ENCODE measurements at places on chromosomes 2 and 18. TPM values are rescaled to one million over a fixed set of nuclear protein-coding genes. Genes with fewer than 3 reads are reported as not detected.

- no peak for DNase-seq
These were observed 2.1 kb downstream of the EML6 start for GRCh38 chr2:54725343-54726099.

The ERFE gene
- total RNA-seq, result 6.8 TPM

The ABCG8 gene
- not detected for total RNA-seq

DNA sequence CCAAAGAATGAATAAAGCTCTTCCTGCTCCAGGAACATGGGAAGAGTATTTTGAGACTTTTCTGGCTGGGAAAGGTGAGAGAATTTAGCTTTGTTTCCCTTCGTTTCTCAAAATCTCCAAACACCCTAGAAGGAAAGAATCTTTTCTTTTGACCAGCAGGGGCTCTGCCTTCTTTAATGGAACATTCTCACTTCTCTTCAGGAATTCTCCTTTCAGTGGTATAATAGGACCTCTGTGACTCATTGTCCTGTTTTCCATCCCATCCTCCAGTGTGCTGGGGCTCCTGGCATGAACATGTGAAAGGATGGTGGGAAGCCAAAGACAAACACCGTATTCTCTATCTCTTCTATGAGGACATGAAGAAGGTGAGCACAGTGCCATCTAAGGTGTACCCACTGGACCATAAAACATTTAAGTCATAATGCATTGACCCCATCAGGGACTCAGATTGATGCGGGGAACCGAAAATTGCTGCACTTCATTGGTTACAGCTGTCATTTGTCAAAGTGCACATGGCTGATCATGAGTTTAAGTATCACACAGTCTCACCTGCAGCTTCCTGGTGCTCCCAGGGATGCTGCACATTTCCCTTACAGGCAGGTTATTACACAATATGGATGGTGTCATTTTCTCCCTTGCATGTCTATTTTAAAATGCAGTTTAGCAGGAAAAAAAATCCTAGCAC lies 5.5 kb downstream of the SULT1C4 start:
- DNase-seq, result no peak

DNA sequence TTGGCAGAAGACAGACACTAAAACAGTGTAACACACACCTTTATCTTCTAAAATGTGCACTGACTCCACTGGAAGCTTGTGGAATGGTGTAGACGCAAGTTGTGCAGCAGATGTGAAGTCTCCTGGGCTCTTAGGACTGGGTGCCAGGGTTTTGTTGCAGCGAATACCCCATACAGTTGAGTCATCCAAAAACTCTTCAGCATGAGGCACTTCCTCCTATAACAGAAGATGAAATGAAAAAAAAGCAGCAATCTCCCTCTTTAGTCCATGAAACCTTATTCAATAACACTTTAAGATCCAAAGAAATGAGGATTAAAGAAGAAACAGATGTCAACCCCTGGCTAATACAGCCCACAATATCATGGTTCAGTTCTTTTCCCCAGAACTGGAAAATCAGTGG lies 22.2 kb downstream of the BUB1 start:
- no peak for DNase-seq

DNA sequence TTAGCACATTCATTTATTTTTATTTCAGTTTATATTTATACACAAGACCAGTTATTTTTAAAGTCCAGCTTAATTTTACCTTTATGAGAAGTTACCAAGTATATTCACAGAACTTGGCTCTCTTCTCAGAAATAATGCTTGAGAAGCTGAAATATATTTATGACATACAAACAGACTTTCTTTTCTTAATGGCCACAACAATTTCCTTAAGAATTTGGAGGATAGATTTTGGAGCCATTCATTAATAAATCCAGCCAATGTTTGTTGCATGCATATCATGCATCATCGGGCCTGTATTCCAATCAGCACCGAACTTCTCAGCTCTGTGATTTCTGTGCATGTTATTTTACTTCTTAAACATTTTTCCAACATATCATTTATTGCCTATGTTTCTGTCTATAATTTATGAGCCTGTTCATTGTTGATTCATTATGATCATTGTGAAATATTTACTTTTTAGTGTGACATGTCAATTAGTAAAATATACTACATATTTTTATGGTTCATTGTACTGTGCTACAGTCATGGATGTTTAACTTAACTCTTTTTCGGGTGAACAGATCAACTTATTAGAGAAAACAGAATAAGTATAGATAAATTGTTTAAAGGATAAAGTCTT lies 3.5 kb downstream of the GULP1 start:
- DNase-seq, result no peak

- DNase-seq, result no peak
These were observed 1109.7 kb downstream of the SOCS6 start for GRCh38 chr18:71398531-71398930.

- DNase-seq, result peak; percentile 73
These were observed 33.7 kb upstream of the MRPL33 start for GRCh38 chr2:27737676-27738348.

- DNase-seq, result no peak
These were observed 21.9 kb downstream of the METTL8 start for GRCh38 chr2:171411791-171412483.
